ENCODE measurements at places on chromosomes 11 and 22. TPM values are rescaled to one million over a fixed set of nuclear protein-coding genes. Genes with fewer than 3 reads are reported as not detected.
A peak's percentile ranks its signal among the peaks of the same experiment; 100 is the strongest.

MRGPRX4 gene
- total RNA-seq: not detected

TSPAN4 gene
- 250 TPM for total RNA-seq

- DNase-seq: no peak
These were observed 20.9 kb downstream of the EXT2 start for GRCh38 chr11:44116234-44116830.

- DNase-seq: no peak
These were observed 288.1 kb downstream of the TBC1D22A start for GRCh38 chr22:47050401-47051051.

GRCh38 chr11:65983589-65983987 lies 18.4 kb downstream of the EIF1AD start:
- DNase-seq: no peak

SCN3B gene
- not detected for total RNA-seq

CFAP300 gene
- total RNA-seq: 5.2 TPM

GRCh38 chr11:70688142-70688541 lies 289.8 kb downstream of the CTTN start:
- no peak for DNase-seq

GRCh38 chr11:47483457-47483856 lies 34.5 kb upstream of the RAPSN start:
- DNase-seq: no peak

GRCh38 chr11:3201112-3201581 lies 17.5 kb downstream of the MRGPRG start:
- no peak for DNase-seq

OR52I2 gene
- total RNA-seq: not detected

GRCh38 chr11:21133244-21133643 lies 463.9 kb downstream of the NELL1 start:
- DNase-seq: no peak

ZNF214 gene
- 27.9 TPM for total RNA-seq

RIMBP3B gene
- not detected for total RNA-seq

MPZL2 gene
- not detected for total RNA-seq

- DNase-seq: peak; percentile 28
These were observed 560.4 kb downstream of the TBC1D22A start for GRCh38 chr22:47322854-47323253.
